ENCODE measurements at places on chromosomes 1 and 21.

- DNase-seq, result no peak
Measured at GRCh38 chr1:39434797-39435395, 56.5 kb upstream of the BMP8A start.

GRCh38 chr1:206925106-206925736 lies 3.5 kb upstream of the FCMR start:
- DNase-seq, result peak; percentile 85

DNA sequence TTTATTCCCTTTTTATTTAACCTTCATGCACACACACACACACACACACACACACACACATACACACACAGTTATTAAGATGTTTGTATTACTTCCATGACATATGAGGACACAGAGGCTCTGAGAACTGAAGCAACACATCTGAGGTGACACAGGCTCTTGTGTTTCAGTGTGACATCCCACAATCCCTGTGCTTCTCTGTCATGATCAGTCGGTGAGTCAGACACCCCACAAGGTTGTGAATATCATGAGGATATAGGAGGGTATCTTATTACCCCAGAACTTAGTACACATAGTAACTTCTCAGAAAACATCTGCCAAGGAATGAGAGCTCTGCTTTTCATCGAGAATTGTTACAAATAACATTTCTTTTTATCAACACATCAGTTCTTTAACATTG lies 459.3 kb downstream of the PLPP3 start:
- DNase-seq, result no peak

DNA sequence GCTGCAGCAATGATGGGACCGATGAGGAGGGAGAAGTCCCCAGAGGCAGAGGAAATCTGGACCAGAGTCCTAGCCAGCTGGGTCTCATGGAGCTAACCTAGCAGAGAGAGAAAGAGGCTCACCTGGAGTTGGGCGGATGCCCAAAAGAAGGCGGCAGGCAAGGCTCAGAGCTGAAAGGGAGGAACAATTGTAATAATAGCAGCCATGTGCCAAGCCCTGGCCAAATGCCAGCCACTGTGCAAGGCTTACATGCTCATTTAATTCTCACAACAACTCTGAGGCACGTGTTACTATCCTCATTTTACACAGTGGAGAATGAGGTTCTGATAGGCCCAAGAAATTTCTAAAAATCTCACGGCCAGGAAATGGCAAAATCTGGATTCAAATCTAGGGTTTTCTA lies 50.0 kb upstream of the ZNF648 start:
- no peak for DNase-seq

DNA sequence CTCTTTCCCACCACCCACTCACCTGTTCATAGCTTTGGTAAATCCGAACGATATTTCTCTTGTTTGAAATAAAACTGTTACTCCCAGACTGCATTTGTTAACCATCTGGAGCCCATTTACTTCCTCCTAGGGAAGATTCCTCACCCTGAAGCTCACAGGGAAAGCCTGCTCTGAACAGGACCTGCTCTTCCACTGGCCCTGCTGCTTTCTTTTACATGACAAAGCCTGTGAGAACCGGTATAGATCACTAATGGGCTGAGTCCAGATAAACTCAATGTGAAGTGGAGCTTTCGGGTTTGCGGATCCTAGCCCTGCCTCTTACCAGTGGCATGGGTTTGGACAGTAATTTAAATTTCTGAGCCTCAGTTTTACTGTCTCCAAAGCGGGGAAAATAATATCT lies 45.2 kb downstream of the FAM163A start:
- no peak for DNase-seq

GRCh38 chr1:161115132-161115711 lies 2.6 kb downstream of the PFDN2 start:
- peak; percentile 73 for DNase-seq

DNA sequence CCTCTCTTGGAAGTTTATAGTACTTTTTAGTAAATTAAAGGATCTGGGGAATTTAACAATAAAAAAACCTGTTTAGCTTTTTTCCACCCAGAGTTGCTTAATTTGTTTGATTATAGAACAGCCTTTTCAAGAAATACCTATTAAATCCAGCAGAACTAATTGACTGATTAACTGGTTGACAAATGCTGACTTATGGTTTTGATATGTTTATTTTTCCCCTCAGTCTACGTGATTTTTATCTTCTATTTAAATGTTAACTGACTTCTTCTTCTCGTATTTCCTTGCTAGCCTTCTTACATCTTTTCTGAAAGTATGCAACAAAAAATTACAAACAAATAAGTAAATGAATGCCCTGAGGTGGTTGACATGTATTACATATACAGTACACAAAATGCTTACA lies 302.9 kb upstream of the SPAG17 start:
- DNase-seq, result no peak

DNA sequence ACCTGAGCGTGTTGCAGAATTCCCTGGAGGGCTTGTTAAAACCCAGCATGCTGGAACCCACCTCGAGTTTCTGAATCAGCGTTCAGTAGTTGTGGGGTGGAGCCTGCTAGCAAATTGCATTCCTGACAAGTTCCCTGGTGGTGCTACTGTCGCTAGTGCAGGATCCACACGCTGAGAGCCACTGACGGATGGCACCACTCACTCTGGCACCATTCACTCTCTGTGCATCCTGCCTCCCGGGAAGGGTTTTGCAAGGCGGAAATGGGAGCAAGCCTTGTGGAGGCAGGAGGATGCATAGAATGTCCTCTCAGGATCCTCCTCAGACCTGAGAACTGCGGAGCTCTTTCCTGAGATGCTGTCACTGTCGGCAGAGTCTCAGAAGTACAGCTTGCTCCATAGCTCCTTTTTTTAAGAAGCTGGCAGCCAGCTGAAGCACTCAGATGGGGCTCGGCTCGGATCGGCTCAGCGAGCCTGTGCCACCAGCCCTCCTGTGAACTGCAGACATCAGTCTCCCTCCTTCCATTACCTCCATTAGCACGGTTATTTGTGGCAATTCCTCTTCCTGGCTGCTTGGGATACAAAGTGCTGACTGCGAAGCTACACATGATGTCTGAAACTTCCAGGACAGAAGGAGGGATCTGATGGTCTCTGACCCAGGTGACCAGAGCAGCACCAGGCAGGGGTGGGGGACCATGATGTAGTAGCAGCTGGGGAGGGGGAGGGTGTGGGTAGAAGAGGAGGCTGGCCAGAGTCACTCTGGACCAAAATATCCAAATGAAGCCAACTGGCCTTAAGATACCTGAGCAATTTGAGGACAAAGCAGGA lies 89.6 kb downstream of the C1orf94 start:
- peak; percentile 19 for DNase-seq

DNA sequence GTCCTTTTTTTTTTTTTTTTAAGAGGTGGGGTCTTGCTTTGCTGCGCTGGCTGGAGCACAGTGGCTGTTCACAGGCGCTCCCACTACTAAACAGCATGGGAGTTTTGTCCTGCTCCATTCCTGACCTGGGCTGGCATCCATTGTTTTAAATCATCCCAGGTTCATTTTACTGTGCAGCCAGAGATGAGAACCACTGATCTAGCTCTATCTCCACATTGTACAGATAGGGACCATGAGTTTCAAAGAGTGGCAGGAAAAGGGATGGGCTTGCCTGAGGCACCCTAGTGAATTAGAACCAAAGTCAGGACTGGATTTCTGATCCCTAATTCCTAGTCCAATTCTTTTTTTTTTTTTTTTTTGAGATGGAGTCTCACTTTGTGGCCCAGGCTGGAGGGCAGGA lies 7.2 kb upstream of the TMEM222 start:
- no peak for DNase-seq

- DNase-seq, result no peak
Measured at GRCh38 chr1:13792419-13792818, 92.4 kb downstream of the PRDM2 start.

DNA sequence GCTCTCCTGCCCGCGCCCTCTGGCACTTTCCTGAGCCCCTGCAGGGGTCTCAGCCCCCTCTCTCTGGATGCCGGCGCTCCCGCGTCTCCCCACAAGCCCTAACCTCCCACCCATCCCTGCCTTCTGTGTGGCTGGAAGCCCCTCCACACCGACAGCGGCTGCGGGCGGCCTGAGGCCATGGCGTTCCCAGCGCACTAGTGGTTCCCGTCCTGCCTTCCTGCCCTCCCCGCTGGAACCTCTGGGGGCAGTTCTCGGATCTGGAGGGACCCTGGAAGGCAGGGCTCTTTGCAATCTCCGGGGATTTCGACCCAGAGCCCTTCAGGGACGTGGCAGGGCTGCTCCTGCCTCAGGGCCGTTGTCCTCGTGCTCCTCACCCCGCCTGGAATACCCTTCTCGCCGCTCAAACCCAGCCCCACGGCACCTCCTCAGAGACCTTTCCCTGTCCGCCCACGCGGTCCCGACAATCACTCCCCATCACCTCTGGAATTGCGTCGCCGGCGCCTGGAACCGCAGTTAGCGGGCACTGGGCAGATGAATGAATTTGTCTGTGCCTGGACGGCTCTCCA lies 493 bp upstream of the ESPN start:
- DNase-seq, result no peak

GRCh38 chr1:183824291-183824690 lies 19.4 kb downstream of the RGL1 start:
- DNase-seq, result no peak

DNA sequence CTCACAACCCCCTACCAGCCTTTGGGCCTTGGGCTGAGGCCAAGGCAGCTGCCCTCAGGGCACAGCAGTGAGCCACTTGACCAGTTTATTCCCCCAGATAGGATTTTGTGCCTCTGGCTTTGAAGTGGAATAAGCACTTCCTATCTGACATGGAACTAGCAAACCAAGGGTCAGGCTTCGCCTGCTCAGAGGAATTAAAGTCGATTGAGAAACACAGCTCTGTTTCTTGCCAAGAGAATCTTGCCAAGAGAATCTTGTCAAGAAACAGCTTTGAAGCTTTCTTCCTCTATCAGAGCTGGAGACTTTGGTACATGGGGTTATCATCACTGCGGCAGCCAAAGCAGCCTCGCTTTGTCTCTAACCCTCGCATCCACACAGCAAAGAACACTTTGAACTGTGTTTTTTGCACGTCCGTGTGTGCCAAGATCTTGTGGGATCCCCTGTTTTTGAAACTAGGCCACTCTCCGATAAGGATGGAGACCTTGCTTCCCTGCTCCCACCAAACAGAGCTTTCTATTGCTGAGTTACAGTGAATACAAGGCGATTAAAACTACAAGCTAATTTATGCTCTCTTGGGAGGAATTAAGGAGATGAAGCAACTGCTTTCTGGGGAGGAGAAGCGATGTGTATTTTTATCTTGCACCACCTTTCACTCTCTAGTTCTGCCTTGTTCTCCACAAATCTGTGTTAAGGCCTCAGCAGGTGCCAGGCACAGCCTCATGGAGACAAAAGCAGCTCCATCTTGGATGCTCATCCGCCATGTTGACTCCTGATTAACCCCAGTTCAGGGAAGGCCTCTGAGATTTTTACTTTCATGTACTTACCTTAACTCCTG lies 67.3 kb downstream of the RHOU start:
- DNase-seq, result no peak

DNA sequence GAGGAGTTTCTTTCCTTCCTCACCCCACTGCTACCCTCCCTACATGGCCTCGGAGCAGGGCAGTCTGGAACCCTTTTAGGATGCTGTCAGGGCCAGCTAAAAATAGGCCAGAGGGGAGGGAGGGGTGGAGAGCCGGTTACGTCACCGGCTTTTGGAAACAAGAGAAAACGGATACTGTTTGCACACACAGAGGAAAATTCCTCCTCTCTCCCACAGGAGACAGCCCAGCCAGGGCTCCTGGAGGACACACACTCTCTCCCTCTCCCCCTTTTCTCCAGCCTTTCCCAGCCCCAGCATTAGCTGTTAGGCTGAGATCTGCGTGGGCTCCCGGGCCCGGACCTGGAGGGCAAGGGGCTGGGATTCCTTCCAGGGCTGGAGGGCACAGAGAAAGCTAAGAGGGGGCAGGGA lies 20.0 kb upstream of the ALDH4A1 start:
- DNase-seq, result no peak

DNA sequence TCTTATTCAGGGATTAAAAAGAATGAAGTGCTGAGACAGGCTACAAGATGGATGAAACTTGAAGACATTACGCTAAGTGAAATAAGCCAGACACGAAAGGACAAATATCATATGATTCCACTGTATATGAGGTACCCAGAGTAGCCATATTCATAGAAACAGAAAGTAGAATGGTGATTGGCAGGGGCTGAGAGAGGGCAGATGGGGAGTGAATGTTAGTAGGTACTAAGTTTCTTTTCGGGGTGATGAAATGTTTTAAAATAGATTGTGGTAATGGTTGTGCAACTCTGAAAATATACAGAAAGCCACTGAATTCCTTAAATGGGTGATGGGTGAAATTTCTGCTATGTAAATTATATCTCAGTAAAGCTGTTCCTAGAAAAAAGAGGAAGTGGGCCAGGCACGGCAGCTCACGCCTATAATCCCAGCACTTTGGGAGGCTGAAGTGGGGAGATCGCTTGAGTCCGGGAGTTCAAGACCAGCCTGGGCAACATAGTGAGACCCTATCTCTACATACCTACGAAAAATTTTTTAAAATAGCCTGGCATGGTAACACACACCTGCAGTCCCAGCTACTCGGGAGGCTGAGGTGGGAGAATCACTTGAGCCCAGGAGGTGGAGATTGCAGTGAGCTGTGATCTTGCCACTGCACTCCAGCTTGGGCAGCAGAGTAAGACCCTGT lies 15.9 kb downstream of the SLC27A3 start:
- DNase-seq, result peak; percentile 80

- DNase-seq, result peak; percentile 92
Measured at GRCh38 chr1:204446413-204447111, 34.9 kb upstream of the PPP1R15B start.

DNA sequence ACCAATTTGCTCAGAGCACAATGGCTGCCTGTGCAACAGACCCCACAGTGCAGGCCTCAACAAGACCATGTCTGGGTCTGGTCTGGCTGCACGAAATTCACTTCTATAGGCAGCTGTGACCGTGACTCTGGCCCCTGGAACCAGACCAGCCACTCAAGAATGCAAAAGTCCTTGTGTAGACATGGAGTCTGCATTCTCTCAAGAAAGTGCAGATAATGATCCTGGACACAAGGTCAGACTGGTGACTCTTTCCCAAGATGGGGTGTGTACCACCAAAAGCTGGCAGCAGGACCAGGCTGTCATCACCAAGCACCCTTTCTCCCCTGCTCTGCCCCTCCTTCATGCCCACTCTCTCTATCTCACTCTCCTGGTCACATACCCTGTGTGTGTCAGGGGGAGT lies 7.1 kb upstream of the METTL25B start:
- DNase-seq, result no peak

GRCh38 chr1:18304151-18304869 lies 176.4 kb upstream of the KLHDC7A start:
- no peak for DNase-seq

GRCh38 chr1:164609089-164609488 lies 50.1 kb downstream of the PBX1 start:
- no peak for DNase-seq

DNA sequence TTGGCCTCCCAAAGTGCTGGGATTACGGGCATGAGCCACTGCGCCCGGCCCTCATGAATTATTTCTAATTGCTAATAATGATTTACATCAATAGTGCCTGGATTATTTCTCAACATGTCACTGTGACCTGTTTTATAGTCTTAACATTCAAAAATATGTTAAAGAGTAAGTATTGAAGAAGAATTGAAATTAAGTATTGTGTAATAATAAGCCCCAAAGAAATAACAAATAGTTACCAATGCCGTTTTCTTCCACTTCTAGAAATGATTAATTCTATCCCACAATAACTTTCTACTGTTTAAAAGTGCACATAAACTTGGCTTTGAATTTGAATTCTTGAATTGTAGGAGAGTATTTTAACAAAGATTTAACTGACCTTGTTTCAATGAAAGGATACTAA lies 19.5 kb downstream of the SPATA17 start:
- DNase-seq, result no peak

- no peak for DNase-seq
Measured at GRCh38 chr1:155071701-155072100, 6.9 kb upstream of the EFNA3 start.
